ENCODE measurements at places on chromosomes 12 and 14.

- DNase-seq = no peak
Measured at GRCh38 chr14:24274101-24274543, 2.7 kb upstream of the RABGGTA start.

- no peak for DNase-seq
Measured at GRCh38 chr14:64218344-64219240, 75.6 kb downstream of the ESR2 start.

- no peak for DNase-seq
Measured at GRCh38 chr12:59768031-59768430, 172.2 kb downstream of the SLC16A7 start.

DNA sequence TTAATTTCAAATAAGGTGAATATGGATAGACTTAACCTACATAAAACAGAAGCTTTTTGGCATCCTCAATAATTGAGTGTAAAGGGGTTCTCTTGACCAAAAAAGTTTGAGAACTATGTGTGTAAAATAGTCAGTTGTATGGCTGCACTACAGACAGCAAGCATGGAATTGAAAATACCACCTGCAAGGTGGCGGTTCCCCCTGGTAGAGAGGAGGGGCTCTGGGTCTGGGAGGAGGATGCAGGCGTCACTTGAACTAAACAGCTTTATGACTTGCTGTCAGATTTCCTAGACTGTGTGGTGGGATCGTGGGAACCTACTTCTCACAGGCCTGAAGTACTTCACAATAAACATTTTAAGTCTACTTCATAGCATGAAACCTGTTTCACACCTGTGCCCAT lies 6.3 kb downstream of the EVL start:
- no peak for DNase-seq

DNA sequence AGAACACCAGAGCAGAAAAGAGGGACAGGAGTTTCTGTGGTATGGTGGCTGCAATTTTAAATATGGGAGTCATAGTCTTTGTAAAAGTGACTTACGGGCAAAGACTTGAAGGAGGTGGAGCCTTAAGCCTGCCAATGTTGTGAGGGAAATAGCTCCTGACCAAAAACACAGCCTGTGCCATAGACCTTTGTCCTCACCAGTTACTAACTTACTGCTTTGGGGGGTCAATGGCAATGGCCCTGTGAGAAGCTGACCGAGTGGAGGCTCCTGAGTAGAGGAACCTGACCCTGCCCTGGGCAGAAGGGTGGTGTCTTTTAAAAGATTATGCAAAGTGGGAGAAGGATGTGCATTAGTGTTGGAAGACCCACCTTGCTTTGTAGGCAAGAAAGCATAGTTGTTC lies 3.8 kb downstream of the MTHFD1 start:
- no peak for DNase-seq

DNA sequence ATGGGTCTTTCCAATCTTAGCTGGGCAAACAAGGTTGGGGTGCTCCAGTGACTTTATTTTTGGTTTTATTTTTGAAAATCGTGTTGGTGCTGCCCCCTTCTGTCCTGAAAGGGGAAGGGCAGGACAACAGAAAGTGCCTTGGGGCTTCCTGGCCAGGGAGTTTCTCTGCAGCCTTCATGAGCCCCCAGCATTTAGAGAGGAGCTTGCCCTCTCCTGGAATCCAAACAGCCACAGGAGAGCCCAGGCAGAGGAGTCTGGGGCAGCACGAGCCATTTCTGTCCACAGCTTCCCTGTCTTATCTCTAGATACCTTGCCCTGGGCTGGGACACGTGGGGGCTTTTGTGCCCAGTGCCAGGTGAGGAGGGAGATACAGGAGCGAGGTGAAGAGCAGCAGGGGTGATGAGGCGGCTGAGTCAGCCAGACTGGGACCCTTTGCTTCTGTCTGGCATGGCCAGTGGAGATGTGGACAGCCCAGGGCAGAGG lies 4.4 kb upstream of the C1RL start:
- DNase-seq = no peak

GRCh38 chr14:67461341-67461985 lies 27.1 kb downstream of the TMEM229B start:
- no peak for DNase-seq

- DNase-seq = no peak
Measured at GRCh38 chr14:56491299-56492285, 88.0 kb upstream of the TMEM260 start.

- no peak for DNase-seq
Measured at GRCh38 chr12:69779928-69780327, 41.3 kb downstream of the RAB3IP start.

GRCh38 chr14:56310643-56311042 lies 192.4 kb downstream of the PELI2 start:
- DNase-seq = no peak

- no peak for DNase-seq
Measured at GRCh38 chr14:69694730-69695281, 72.1 kb upstream of the SRSF5 start.

DNA sequence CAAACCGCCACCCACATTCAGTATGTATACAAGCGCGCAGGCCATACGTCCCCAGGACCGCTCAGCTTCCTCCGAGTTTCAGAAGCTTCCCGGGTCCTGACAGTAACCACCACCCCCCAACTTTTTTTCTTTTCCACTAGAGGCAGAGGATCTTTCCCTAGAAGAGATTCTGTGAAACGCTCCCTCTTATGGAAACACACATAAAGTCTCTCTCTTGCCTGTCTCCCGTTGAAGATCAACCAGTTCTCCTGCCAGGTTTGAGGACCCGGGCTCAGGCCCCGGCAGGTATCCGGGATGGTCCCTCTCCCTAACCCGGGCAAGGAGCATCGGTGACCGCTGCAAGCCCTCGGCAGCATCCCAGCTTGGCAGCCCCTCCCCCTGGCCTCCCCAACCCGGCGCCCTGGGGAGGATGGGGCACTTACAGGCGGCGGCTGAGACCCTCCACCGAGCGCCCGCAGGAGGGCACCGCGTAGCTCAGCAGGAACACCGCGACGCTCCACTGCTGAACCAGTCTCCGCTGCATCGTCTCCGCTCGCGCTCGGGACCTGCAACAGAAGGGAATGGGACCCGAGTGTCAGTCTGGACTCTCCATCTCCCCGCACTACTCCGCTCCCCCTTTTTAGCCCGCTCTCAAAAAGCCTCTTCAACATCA lies 3.4 kb downstream of the PTHLH start:
- no peak for DNase-seq

GRCh38 chr12:127998988-127999387 lies 268.0 kb upstream of the TMEM132C start:
- no peak for DNase-seq

DNA sequence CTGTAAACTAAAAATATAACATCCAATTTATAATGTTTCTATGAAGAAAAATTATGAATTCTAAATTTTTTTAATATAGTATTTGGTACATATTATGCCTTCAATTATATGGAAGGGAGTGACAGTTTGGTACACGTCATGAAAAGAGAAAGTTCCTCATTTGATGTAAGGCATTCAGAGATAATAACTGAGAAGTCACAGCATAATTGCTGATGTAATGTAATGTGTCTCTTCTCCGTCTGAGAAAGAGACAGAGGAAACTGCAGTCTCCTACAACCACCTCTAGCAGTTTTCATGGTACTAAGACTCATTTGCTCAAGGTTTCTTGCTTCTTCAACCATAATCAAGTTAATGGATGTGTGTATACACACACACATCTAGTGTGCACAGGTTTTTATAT lies 2.3 kb upstream of the CD69 start:
- no peak for DNase-seq

GRCh38 chr14:70788898-70789297 lies 20.4 kb downstream of the MAP3K9 start:
- DNase-seq = no peak

- no peak for DNase-seq
Measured at GRCh38 chr12:81546811-81547210, 212.3 kb downstream of the PPFIA2 start.

DNA sequence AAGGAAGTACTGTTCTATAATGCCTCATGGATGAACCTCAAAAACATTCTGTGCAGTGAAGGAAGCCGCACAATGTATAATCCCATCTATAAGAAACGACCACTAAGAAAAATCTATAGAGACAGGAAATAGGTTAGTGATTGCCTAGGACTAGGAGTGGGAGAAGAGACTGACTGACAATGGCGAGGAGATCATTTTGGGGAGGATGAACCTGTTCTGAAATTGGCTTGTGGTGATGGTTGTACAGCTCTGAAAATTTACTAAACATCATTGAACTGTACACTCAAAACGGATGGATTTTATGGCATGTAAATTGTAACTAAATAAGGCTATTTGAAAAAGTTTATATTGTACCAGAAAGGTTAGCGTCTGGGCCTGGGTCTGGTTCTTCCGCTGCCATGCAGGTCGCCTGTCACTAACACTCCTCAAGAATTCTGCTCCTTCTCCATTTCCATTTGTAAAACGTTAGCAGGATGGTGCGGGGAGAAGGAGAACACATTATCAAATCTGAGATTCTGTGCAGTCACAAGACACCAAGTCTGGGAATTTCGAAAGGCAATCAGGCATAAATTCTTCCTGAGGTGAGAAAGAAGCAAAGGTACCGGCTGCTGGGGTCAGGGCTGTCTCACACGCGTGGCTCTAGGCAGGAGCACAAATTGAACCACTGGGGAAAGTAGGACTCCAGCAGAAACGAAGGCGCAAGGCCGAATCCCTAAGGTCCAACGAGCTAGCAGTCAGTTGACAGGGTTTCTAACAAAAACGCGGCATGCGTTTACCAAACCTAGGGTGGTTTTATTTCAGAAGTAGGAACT lies 845 bp upstream of the COCH start:
- no peak for DNase-seq

GRCh38 chr14:67186172-67186768 lies 3.0 kb upstream of the GARIN2 start:
- no peak for DNase-seq

- DNase-seq = no peak
Measured at GRCh38 chr12:85874031-85874461, at the start of gene NTS. TSS of gene NTS (plus strand) at chr12:85874295. CDS start at chr12:85874404, 109 bp downstream.

DNA sequence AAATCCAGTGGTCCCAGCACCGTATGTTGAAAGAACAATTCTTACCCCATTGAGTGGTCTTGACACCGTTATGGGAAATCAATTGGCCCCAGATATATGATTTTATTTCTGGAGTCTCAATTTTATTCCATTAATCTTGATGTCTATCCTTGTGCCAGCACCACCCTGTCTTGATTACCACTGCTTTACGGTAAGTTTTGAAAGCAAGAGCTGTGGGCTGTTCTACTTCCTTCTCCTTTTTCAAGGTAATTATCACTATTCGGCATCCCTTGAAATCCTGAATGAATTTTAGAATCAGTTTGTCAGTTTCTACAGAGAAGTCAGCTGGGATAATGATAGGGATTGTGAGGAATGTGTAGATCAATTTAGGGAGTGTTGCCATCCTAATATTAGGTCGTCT lies 160.8 kb upstream of the SFSWAP start:
- no peak for DNase-seq

GRCh38 chr12:29415111-29415510 lies 34.1 kb upstream of the ERGIC2 start:
- no peak for DNase-seq

- no peak for DNase-seq
Measured at GRCh38 chr12:117213295-117213808, 23.1 kb upstream of the FBXO21 start.

GRCh38 chr14:20387576-20387975 lies 25.7 kb downstream of the TEP1 start:
- no peak for DNase-seq

DNA sequence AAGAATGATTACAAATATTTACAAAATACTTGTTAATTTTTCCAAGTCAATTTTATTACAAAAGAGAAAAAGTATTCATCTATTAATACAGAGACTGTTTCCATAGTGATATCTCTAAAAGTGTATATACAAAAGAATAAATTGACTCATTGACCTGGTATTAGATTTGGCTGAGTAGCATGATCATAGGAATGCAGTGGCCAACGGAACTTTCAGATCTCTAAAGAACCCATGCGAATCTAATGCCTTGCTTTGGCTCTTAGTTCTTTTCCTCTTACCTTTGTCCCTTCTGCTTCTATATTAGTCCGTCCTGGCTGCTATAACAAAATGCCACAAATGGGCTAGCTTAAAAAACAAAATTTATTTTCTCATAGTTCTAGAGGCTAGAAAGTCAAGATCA lies 717.8 kb downstream of the TMTC2 start:
- no peak for DNase-seq

DNA sequence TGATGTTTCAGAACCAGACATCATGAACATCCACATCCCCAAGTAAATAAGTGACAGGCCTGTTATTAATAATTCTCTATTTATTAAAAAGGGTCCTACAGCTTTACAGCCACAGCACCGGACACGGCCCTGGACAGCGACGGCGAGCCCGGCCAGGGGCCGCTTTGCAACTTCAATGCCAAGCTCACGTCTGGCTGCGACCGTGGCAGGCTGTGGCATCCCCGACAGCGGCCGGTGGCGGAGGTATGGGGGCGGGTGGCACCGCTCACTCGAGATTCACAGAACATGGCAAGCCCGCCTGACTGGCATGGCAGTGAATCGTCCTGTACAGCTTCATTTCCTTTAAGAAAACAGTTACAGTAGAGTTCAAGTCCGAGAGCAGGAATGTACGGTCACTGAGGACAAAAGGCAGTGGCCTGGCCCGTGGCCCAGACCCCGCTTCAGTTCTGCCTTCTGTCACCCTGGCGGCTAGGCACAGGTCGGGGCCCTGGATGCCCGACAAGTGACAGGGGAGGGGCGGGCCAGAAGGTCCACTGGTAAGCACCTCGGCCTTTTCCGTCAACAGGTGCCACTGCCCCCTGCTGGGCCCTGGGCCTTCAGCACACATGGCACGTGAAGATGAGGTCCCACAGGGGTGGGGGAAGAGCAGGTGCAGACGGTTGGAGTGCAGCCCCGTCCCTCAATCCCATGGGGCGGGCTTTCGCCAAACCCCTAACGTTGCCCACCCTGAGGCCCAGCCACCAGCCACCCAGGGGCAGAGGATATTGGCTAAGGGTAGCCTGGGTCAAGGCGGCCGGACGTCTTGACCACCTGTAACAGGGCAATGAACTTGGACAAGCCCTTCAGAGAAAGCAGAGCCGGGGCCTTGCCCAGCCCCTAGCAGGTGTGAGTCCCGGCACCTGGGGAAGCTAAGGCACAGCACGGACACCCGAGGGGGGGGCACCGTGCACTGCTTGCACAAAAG lies 30.3 kb downstream of the HIP1R start:
- no peak for DNase-seq

DNA sequence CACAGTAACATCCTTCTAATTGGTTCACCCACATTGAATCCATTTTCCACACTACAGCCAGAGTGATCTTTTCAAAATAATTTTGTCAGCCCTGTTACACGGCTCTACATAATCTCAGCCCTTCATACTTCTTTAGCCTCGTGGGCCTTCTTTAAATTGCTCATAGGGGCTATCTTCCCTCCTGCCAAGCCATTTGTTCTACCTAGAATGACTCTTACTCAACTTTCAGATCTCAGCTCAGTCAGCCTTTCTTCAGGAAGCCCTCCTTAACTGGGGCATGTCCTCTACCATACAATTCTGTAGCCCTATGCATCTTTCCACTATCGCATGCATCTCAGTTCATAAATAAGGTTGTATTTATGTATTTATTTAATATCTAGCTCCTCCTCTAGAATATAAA lies 39.7 kb downstream of the CEP128 start:
- DNase-seq = no peak

DNA sequence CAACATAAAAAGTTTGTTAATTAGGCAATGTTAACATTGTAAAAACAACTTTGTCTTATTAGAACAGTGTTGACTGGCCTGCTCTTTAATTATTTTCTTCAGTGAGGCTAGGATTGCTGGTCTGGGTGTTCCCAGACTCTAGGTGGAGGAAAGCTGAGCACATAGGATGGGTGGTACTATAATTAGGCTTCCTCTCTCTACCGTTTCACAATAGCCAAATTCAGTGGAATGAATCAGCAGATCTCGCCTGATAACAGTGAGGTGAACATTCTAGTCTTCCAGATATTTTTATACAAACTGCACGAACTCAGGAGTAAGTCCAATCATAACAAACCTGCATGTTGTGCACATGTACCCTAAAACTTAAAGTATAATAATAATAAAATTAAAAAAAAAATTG lies 11.9 kb downstream of the PTGDR start:
- no peak for DNase-seq
